Spinal cord (tissue), 10 donors: ENCODE measurements at places on chromosomes 7 and 10. TPM values are rescaled to one million over a fixed set of nuclear protein-coding genes. Genes with fewer than 3 reads are reported as not detected.

DNA sequence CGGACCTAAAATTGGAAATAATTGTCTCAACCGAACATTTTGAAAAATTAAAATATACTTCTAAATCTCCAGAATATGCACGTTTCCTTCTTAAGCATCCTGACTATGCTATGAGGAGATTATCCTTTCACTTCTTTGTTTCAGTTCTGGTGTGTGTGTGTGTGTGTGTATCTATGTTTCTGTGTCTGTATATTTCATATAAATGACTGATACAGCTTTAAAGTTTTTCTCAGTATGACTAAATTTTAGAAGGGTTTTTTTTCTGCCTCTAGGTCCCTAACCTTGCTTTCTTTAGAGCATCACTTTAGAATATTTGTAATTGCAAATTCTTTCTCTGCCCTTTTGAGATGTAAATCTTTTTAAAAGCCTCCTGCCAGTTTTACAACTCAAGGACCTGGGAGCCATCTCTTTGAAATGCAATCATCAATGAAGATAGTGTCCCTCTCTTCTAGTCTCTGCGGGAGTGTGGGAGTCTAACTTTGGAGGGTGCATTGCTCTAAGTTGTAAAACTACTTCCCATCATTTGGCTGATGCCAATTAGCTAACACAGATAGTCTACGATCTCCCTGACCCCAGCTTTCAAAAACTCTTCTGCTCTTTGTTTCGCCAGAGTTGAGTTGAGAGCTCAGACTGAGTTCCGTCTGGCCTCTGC is 782.0 kb upstream of the ZWINT start:
- H3K27ac ChIP-seq: no peak overlapping the region
- H3K36me3 ChIP-seq: no peaks in the 10 kb centered on the region
- H3K4me1 ChIP-seq: no peaks in the 10 kb centered on the region
- H3K4me3 ChIP-seq: no peak overlapping the region
- no peak for DNase-seq

DNA sequence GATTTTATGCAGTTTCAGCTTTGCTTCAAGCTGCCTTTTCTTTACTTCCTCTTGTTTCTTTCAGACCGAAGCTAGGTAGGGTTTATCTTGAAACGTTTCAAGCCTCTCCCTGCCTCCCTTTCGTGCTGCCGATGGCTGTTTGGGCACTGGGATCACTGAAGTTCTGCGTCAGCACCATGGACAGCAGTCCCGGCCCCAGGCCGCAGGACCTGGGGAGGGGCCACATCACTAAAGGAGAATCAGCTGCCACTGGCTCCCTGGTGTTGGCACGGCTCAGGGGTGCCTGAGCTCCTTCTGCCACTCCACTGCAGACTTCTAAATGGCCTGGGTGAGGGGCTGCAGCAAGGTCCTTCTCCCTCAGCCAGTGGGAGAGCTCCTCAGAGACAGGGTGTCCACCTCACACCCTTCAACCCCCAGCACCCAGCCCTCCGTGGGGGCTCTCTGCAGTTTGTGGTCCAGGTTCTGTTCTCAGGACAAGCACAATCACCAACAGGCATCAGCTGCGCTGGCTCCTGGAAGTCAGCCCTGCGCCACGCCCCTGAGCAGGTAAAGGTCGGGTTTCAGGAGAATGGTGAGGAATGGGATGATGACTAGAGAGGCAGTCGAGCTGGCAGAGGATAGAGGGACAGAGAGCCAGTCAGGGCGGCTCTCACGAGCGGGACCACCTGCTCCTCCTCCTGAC is 387.2 kb downstream of the TCERG1L start:
- peaks cover 4% of the 10 kb centered on the region for H3K4me1 ChIP-seq
- peak; percentile 67 for DNase-seq
- no peaks in the 10 kb centered on the region for H3K36me3 ChIP-seq
- no peak overlapping the region for H3K4me3 ChIP-seq

DNA sequence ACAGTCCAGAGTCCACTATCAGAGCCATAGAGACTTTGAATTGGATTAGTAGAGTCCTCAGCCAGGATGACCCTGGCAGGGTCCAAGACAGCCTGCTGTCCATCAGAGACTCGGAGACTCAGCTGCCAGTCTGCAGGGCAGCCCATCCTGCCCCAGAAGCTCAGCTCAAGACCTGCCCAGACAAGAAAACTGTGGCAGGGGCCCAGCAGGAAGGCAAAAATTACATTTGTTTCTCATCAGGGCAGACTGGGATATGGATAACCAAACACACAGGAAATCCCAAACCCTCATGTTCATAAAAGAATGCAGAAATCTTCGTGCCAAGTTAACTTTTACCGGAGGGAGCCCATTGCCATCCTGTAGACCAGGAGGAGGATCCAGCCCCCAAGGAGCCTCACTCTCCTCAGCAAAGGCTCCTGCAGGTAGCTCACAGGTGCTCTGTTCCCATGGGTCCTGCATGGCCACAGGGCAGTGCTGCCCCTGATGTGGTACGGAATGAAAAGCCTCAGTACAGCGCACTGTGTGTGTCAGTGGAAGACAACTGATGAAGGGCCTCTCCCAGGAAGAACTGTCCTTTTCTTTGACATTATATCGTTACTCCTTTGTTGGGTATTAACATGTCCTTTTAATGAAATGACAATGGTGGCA is 222.2 kb downstream of the KCNMA1 start:
- H3K36me3 ChIP-seq: no peaks in the 10 kb centered on the region
- H3K4me3 ChIP-seq: no peak overlapping the region
- no peak overlapping the region for H3K27ac ChIP-seq
- no peaks in the 10 kb centered on the region for H3K27me3 ChIP-seq
- peaks cover 28% of the 10 kb centered on the region for H3K4me1 ChIP-seq
- DNase-seq: no peak

- no peaks in the 10 kb centered on the region for H3K36me3 ChIP-seq
- H3K27me3 ChIP-seq: no peaks in the 10 kb centered on the region
- H3K4me1 ChIP-seq: peaks cover 3% of the 10 kb centered on the region
- H3K27ac ChIP-seq: no peak overlapping the region
Observed at GRCh38 chr10:114730291-114730690, 72.2 kb upstream of the ABLIM1 start.

- H3K4me1 ChIP-seq: no peaks in the 10 kb centered on the region
- H3K4me3 ChIP-seq: no peak overlapping the region
- H3K36me3 ChIP-seq: no peaks in the 10 kb centered on the region
- H3K27ac ChIP-seq: no peak overlapping the region
Observed at GRCh38 chr10:8767591-8767990, 713.1 kb downstream of the GATA3 start.

GRCh38 chr7:109121599-109122300 is 552.1 kb downstream of the DNAJB9 start:
- H3K4me1 ChIP-seq: no peaks in the 10 kb centered on the region
- H3K4me3 ChIP-seq: no peak overlapping the region
- DNase-seq: no peak
- H3K27ac ChIP-seq: no peak overlapping the region

- H3K27ac ChIP-seq: no peak overlapping the region
- DNase-seq: no peak
- no peaks in the 10 kb centered on the region for H3K36me3 ChIP-seq
- H3K4me1 ChIP-seq: no peaks in the 10 kb centered on the region
- H3K27me3 ChIP-seq: no peaks in the 10 kb centered on the region
- no peak overlapping the region for H3K4me3 ChIP-seq
Observed at GRCh38 chr10:47184724-47185330, 115.2 kb upstream of the GDF10 start.

DNA sequence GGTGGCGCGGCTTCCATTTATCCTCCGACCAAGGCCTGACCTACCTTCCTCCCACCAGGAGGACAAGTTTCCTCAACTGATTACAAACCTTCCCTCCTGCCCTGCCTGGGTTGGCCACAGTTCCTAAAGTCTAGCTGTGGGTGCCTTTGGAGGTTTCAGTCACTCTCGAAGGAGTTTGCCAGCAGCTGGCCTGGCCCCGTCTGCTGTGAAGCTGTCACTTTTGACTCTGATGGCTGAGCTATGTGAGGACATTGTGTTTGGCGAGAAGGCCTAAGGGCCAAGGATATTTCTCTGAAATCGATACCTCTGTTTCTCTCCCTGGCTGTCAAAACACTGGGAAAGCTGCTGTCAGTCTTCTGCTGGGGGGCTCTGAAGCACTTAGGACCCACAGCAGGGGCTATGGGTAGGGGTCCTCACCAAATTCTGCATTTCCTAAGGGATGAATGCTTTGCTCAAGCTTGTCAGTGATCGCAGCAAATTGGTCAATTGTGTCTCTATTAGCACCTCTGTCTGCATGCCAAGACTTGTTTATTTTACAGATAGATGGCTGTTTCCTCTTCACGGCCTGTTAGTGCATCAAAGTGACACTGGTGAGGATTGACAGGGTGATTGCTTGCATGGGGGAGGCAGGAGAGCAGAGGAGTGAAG is 31.9 kb upstream of the SAMD8 start:
- H3K27ac ChIP-seq: no peak overlapping the region
- H3K4me3 ChIP-seq: no peak overlapping the region
- no peaks in the 10 kb centered on the region for H3K27me3 ChIP-seq
- H3K4me1 ChIP-seq: no peaks in the 10 kb centered on the region
- no peaks in the 10 kb centered on the region for H3K36me3 ChIP-seq
- DNase-seq: no peak

Gene NKX1-2
- polyA plus RNA-seq: 1.9 TPM

Gene NUTM2A
- polyA plus RNA-seq: 3.8 TPM

Gene HPSE2
- 0.96 TPM for polyA plus RNA-seq

Gene MARCHF5
- 54.3 TPM for polyA plus RNA-seq

Gene HMX2
- 0.09 TPM for polyA plus RNA-seq

Gene OR9A2
- not detected for polyA plus RNA-seq

Gene GPR146
- polyA plus RNA-seq: 3.2 TPM
